ENCODE measurements at places on chromosomes 7 and 10.
A peak's percentile ranks its signal among the peaks of the same experiment; 100 is the strongest.

- peak; percentile 18 for DNase-seq
- no peak overlapping the region for H3K4me3 ChIP-seq
- no peak overlapping the region for H3K27ac ChIP-seq
- peaks cover 41% of the 10 kb centered on the region for H3K4me1 ChIP-seq
- H3K36me3 ChIP-seq = no peaks in the 10 kb centered on the region
Observed at GRCh38 chr10:26556748-26557640, 118.9 kb downstream of the APBB1IP start.

DNA sequence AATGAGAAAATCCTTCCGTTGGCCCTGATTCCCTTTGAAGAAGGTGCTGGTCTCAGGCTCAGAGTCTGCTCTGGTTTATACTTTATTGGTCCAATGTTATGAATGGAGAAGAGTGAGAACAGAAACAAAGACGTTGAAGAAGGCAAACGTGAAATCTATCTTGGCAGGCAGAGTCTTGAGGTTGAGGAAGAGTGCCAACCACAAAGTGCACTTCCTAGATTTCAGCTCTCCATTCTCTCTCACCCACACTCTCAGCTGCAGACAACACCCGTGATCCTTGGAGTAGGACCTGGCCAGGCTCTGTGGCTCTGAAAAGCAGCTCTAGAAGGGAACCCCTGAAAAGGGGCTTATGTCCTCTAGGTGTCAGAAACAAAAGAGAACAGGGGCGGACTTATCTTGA is 128.9 kb upstream of the PLXNA4 start:
- no peaks in the 10 kb centered on the region for H3K27me3 ChIP-seq
- H3K27ac ChIP-seq = no peak overlapping the region
- H3K4me3 ChIP-seq = no peak overlapping the region
- H3K4me1 ChIP-seq = no peaks in the 10 kb centered on the region

GRCh38 chr7:106282390-106282789 is 2.4 kb downstream of the NAMPT start:
- no peak overlapping the region for H3K4me3 ChIP-seq
- H3K27me3 ChIP-seq = no peaks in the 10 kb centered on the region
- no peaks in the 10 kb centered on the region for H3K36me3 ChIP-seq
- H3K27ac ChIP-seq = peak overlapping the region; percentile 98
- peaks cover 17% of the 10 kb centered on the region for H3K4me1 ChIP-seq

GRCh38 chr7:15086862-15087261 is 184.3 kb upstream of the DGKB start:
- H3K27ac ChIP-seq = no peak overlapping the region
- DNase-seq = no peak
- no peak overlapping the region for H3K4me3 ChIP-seq
- H3K4me1 ChIP-seq = no peaks in the 10 kb centered on the region

- H3K4me3 ChIP-seq = no peak overlapping the region
- no peak for DNase-seq
- no peaks in the 10 kb centered on the region for H3K27me3 ChIP-seq
- H3K27ac ChIP-seq = no peak overlapping the region
- no peaks in the 10 kb centered on the region for H3K4me1 ChIP-seq
- H3K36me3 ChIP-seq = no peaks in the 10 kb centered on the region
Observed at GRCh38 chr10:408236-408635, 273.0 kb downstream of the ZMYND11 start.

- H3K36me3 ChIP-seq = no peaks in the 10 kb centered on the region
- H3K27me3 ChIP-seq = peaks cover 9% of the 10 kb centered on the region
- no peak overlapping the region for H3K4me3 ChIP-seq
- no peak for DNase-seq
Observed at GRCh38 chr7:28315565-28316410, 96.5 kb upstream of the CREB5 start.

GRCh38 chr7:47282790-47283496 is 299.0 kb downstream of the TNS3 start:
- DNase-seq = no peak
- H3K27ac ChIP-seq = no peak overlapping the region

DNA sequence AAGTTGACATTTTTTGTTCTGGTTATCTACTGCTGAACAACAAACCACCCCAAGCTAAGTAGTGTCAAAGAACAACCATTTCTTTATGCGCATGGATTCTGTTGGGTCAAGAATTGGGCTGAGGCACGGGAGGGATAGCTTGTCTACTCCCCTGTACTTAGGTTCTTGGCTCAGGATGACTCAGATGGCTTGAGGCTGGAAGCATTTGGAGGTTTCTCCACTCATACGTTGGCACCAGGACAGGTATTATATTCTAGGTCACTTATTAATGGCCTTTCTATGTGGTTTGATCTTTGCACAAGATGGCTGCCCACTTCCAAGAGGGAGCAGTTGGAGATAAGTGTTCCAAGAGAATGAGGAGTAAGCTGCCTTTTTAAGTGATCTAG is 11.8 kb upstream of the TFAM start:
- no peak overlapping the region for H3K27ac ChIP-seq
- no peaks in the 10 kb centered on the region for H3K4me1 ChIP-seq
- no peaks in the 10 kb centered on the region for H3K36me3 ChIP-seq

DNA sequence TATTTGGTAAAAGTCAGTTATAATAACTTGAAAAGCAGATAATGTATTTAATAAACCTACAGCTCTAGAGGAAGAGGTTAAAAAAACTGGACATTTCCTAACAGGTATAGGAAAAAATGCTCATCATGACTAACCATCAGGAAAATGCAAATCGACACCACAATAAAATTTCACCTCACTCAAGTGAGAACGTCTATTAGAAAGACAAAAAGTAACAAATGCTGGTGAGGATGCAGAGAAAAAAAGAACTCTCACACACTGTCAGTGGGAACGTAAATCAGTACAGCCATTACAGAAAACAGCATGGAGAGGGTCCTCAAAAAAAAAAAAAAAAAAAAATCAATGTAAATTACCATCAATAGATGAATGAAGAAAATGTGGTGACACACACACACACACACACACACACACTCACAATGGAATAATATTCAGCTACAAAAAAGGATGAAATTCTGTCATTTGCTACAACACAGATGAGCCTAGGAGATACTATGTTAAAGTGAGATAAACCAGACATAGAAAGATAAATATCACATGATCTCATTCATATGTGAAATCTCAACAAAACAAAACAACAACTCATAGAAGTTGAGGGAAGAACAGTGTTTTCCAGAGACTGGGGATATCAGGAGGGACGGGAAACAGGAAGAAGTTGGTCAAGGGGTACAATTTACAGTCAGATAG is 20.1 kb downstream of the EPC1 start:
- no peaks in the 10 kb centered on the region for H3K36me3 ChIP-seq
- H3K4me1 ChIP-seq = peaks cover 90% of the 10 kb centered on the region
- H3K27ac ChIP-seq = no peak overlapping the region
- H3K4me3 ChIP-seq = no peak overlapping the region
- H3K27me3 ChIP-seq = no peaks in the 10 kb centered on the region

DNA sequence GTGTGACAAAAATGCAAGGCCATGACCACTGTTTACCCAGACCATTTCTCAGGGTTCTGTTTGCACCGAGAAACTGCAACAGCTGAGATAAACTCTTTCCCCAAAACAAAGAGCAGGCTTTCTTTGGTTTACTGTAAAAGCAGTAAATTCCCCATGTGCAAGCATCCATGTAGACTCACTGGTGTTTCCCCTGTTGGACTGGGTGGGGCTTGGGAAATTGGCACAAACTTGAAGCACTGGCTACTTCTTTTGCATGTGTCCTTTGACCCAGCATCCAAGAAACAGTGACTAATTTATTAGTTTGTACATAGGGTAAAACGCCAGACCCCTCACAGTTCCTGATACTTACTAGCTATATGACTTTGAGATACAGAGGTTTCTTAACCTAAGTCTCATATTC is 12.3 kb downstream of the IQUB start:
- no peak overlapping the region for H3K4me3 ChIP-seq
- H3K27me3 ChIP-seq = no peaks in the 10 kb centered on the region
- no peak for DNase-seq
- no peaks in the 10 kb centered on the region for H3K36me3 ChIP-seq
- H3K4me1 ChIP-seq = no peaks in the 10 kb centered on the region

GRCh38 chr7:37198041-37198905 is 250.4 kb downstream of the ELMO1 start:
- no peak overlapping the region for H3K4me3 ChIP-seq
- no peaks in the 10 kb centered on the region for H3K27me3 ChIP-seq
- H3K4me1 ChIP-seq = peaks cover 12% of the 10 kb centered on the region
- no peaks in the 10 kb centered on the region for H3K36me3 ChIP-seq
- H3K27ac ChIP-seq = no peak overlapping the region

DNA sequence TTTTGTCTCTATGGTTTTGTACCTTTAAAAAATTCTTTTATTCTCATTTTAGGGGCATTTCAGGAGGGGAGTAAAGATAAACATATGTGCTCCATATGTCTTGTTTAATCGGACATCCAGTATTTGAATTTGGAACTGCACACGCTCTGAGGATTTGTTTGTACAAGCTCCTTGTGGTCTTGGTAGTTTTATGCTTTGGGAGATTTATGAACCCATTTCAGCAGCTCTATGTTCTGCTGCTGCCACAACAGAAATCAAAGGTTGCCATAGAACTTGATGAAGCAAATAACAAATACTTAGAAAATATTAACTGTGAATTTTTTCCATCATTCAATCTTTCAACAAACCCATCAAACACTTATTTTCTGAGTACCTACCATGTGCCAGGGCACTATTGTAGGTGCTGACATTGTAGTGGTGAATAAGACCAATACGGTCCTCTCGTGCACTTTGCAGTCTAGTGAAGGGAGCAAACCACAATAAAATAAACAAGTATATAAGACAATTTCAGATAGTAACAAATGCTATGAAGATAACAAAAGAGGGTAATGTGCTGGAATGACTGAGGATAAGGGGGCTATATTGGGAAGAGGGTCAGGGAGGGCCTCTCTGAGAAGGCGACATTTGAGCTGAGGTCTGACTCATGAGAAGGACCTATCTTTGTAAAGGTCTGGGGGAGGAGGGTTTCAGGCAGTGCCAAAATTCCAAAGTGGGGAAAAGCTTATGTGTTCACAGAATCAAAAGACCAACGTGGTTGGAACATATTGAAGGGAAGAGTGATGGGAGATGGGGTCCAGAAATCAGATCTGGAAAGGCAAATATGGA is 30.4 kb downstream of the MYPN start:
- no peaks in the 10 kb centered on the region for H3K36me3 ChIP-seq
- H3K4me1 ChIP-seq = no peaks in the 10 kb centered on the region
- H3K27me3 ChIP-seq = no peaks in the 10 kb centered on the region
- H3K4me3 ChIP-seq = no peak overlapping the region
- H3K27ac ChIP-seq = no peak overlapping the region
- no peak for DNase-seq

- no peak overlapping the region for H3K27ac ChIP-seq
- H3K4me3 ChIP-seq = no peak overlapping the region
- H3K36me3 ChIP-seq = no peaks in the 10 kb centered on the region
- DNase-seq = no peak
- H3K4me1 ChIP-seq = no peaks in the 10 kb centered on the region
Observed at GRCh38 chr10:119546009-119546408, 3.5 kb upstream of the RGS10 start.

GRCh38 chr10:78354101-78354500 is 320.4 kb downstream of the RPS24 start:
- H3K27me3 ChIP-seq = no peaks in the 10 kb centered on the region
- DNase-seq = no peak
- no peak overlapping the region for H3K27ac ChIP-seq
- no peaks in the 10 kb centered on the region for H3K36me3 ChIP-seq

- no peaks in the 10 kb centered on the region for H3K36me3 ChIP-seq
- DNase-seq = no peak
- peaks cover 47% of the 10 kb centered on the region for H3K4me1 ChIP-seq
- no peaks in the 10 kb centered on the region for H3K27me3 ChIP-seq
- no peak overlapping the region for H3K4me3 ChIP-seq
- H3K27ac ChIP-seq = no peak overlapping the region
Observed at GRCh38 chr10:6180480-6181110, 22.1 kb upstream of the PFKFB3 start.

DNA sequence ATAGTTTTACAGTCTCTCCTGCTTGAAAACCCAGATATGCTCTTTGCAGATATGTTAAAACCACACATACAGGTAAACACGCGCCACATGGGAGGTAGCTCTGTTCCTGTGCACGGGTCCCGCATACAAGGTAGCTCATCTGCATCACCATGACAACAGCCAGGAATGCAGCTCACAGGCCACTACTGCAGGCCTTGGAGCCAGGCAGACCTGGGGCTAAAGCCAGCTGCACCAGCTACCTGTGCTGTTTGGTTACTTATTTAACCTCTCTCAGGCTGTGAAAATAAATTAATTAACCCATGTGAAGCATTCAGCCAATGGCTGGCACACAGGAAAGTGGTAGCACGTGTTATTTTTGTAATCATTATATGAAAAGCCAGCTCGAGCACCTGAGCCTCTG is 428.3 kb downstream of the TNS3 start:
- H3K27me3 ChIP-seq = no peaks in the 10 kb centered on the region
- H3K4me1 ChIP-seq = peaks cover 27% of the 10 kb centered on the region
- no peak for DNase-seq
- no peaks in the 10 kb centered on the region for H3K36me3 ChIP-seq
- H3K27ac ChIP-seq = no peak overlapping the region
- no peak overlapping the region for H3K4me3 ChIP-seq

DNA sequence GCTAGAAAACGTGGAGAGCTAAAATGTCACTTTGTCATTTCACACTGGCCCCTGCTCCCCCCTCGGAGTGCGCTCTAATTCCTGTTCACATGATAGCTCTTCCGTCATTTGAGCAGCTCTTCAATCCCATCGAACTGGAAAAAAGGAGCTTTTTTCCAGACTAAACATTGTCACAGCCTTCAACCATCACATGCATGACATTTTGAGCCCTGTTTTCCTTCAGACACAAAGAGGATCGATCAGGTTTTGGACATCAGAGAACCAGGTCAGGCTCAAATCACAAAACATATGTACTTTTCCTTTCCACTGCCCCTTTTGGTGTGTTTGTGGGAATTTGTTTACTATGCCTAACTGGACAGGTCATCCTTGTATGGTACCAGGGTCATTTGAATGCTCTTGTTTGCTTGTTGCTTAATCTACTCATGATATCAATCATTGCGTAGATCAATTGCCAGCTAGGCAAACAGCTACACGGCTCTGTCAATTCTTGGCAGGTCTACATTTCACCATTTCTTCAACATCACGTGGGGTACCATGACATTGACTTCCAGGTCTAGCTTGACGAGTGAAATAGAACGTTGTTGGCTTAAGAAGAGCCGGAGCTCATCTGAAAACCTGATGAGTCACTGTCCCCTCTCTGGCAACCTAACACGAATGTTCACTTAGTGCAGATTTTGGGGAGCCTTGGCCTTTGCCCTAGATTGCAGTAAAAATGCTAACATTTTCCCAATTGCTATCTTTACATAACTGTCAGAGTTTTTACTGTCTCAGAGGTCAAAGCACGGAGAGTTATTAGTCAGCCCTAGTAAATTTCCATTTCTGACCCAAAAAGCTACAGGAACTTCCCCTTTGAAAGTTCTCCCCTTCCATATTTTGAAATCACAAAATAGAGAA is 87.3 kb downstream of the LYZL2 start:
- peaks cover 78% of the 10 kb centered on the region for H3K4me1 ChIP-seq
- no peak for DNase-seq
- H3K4me3 ChIP-seq = no peak overlapping the region
- H3K27ac ChIP-seq = peak overlapping the region; percentile 16
- H3K36me3 ChIP-seq = no peaks in the 10 kb centered on the region
